Bone marrow (tissue), 2 donors: ENCODE measurements at places on chromosomes 1 and 21.

- DNase-seq: no peak
These were observed 119.6 kb downstream of the ADGRL2 start for GRCh38 chr1:81920245-81920740.

GRCh38 chr1:247322442-247322841, 9.2 kb downstream of the ZNF496 start:
- DNase-seq: no peak

DNA sequence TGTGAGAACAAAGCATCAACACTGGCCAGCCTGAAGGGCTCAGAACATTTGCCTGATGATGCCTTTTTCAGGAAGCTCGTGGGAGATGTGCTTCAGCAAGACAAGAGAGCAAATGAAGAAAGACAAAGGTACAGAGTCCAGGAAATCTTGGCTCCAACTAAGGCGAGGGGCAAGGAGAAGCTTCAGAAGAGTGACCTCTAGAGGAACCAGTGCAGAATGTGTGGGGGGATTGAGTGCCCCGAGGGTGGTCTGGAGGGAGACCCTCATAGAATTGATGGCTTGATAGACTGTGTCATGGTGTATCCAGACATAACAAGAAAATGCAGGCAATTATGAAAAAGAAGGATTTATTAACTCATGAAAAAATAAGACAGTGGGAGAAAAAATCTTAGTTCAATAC, 15.3 kb upstream of the NLRP3 start:
- DNase-seq: no peak

DNA sequence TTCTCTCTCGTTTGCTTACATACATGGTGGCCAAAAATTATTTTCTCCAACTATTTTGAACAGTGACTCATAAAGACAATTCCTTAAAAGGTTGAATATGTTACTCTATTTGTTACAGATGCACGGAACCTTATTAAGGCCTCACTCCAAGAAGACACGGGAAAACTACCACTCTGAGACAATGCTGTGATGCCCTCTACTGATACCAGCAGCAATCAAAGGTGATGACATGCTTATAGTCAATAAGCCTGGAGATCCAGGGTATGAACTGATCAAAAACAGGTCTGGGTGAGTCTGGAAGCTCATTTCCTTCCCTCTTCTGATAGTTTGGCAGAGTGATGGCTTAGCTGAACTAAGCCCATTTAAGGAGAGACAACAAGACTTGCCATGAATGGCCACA, 563.0 kb downstream of the LRRIQ3 start:
- DNase-seq: no peak

- DNase-seq: no peak
These were observed 547 bp downstream of the PDPN start for GRCh38 chr1:13583966-13584791.

GRCh38 chr21:14493731-14494130, 52.4 kb downstream of the SAMSN1 start:
- DNase-seq: no peak

DNA sequence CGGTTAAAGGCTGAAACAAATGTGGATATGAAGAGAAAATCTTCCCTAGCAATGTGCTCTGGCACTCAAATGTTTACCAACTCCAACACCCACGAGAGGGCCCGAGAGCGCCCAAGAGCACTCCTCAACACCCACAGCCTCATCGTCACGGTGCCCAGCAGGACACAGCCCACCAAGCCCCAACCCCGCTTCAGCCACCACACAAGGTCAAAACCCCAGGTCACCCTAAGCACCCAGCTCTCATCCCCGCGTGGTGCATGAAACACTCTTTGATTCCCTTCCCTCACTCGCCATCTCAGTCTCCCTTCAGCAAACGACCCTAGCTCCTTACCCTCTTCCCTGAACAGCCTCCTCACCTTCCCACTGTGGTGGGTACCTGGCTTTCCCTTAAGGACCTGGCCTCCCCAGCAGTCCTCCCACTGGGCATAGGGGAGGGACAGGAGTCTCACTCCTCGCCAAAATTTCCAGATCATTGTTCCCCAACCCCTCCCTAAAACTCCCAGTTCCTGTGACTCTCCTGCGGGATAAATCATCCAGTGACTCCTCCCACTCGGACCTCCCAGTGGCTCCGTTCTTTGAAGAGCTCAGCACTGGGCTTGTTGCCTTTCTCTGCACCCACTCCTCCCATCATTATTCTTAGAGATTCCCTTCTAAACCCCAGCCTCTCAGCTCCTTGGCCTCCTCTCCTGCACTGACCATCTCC, 170.4 kb upstream of the SYT6 start:
- DNase-seq: no peak

DNA sequence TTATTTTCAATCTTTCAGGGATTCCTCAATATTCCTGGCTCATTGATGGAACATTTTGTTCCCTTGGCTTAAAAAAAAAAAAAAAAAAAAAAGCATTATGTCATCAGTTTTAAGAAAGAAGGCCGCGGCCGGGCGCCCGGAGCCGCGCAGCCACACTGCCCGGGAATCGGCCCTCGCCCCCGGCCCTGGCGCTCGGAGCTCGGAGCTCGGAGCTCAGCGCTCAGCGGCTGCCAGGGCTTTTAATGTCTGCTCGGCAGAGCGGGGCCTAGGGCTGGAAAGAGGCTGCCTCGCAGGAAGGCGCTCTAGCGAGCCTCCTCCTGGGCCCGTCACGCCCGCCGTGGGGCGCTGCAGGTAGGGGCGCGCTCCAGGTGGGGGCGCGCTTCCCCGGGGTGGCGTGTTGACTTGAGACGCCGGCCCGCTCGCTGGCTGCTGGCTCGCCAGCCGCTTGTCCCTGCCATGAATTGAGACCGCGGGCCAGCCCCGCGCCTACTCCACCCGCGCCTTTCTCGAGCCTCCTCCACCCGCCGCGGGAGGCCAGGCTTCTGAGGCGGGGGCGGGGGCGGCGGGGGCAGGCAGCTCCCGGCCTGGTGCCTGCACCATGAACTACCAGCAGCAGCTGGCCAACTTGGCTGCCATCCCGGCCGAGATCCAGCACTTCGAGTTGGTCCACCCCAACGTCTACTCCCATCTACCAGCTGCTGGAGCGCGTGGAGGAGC, 5.4 kb upstream of the TDRD5 start:
- no peak for DNase-seq

DNA sequence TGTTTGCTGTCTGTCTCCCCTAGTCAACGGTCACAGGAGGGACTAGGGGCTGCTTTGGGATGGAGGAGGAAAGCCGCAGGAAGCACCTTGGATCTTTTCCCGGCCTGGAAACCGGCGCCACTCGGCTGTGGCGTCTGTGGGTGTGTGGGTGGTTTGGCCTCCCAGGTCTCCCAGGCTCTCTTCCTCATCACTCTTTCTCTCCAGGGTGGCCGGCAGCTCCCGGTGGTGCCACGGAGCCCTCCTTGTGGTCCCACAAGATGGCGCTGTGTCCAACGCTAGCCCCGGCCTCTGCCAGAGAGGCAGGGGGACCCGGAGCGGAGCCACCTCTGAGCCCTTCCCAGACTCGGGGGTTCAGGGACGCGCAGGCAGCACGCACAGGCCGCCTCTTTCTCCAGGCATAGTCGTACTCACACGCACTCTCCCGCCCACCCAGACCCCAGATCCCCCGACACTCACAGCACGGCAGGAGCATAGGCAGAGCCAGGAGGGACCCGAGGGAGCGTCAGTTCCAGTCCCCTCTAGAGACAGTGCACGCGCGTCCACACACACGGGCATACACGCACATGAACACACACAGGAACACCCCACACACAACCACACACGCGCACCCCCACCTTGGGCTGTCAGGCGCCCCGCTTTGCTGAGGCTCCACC, 31.2 kb downstream of the CDCP2 start:
- DNase-seq: peak; percentile 75

DNA sequence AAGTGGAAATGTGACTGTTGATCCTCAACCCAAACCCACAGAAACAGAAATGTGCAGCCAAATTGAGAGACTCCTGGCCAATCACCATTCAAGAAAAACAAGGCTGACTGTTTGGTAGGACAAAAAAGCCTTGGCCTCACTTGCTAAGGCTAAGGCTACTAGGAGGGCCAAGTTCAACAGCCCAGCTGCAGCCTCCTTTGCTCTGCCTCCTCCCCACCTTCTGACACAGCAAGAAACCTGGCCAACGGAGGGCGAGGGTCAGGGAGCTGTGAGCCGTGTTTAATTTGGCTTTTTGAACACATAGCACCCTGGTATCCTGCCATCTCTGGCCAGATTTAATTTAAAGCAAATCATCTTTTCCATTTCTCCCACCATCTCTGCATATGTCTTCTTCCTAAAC, 165.8 kb upstream of the RAB4A start:
- no peak for DNase-seq

GRCh38 chr1:245768596-245768995, 613.8 kb downstream of the KIF26B start:
- no peak for DNase-seq

DNA sequence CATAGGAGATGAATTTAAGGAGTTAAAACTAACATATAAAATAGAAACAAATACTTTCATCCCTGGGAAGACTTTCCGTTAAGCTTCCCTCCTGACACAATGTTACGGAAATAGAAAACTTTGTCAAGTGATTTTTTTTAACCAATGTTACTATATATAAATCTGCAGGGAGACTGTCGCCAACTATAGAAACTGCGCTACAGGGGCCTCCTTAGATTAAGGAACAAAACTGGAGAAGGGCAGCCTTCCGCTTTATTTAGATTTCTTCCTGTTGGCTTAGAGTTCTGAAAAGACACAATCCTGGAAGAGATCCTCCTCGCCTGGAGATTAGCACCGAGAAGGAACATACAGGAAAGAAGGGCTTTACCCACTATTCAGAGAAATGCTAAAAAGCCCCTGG, 1.5 kb downstream of the MGST3 start:
- no peak for DNase-seq

GRCh38 chr21:45253633-45254459, 33.8 kb downstream of the POFUT2 start:
- DNase-seq: no peak

GRCh38 chr1:180382326-180383115, 119.9 kb downstream of the ACBD6 start:
- no peak for DNase-seq

DNA sequence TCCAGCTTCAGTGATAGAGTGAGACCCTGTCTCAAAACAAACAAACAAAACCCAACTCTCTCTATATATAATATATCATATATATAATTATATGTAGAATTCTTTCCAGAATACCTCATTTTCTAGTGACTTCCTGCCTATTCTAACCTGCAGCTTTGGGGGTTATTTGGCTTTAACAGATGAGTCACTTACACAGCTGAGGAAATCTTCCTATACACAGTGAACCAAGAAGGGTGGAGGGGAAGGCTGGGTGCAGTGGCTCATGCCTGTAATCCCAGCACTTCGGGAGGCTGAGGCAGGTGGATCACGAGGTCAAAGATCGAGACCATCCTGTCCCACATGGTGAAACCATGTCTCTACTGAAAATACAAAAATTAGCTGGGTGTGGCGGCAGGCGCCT, 9.2 kb downstream of the RAB29 start:
- DNase-seq: no peak

DNA sequence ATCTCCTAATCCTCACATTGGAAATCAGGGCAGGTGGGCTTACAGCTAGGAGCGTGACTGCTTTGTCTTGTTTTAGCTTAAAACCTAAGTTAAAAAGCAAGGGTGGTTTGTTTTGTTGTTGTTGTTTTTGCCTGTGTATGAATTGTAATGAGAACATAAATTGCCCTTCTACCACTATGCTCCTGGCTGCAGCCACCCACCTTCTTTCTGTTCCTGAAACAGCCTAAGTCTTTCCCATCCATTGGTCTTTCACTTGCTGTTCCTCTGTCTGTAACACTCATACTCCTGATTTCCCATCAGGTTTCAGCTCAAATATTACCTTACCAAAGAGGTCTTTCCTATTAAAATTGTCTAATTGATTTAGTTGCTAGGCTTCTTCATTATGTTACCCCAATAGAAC, 604 bp upstream of the TMEM79 start:
- no peak for DNase-seq

DNA sequence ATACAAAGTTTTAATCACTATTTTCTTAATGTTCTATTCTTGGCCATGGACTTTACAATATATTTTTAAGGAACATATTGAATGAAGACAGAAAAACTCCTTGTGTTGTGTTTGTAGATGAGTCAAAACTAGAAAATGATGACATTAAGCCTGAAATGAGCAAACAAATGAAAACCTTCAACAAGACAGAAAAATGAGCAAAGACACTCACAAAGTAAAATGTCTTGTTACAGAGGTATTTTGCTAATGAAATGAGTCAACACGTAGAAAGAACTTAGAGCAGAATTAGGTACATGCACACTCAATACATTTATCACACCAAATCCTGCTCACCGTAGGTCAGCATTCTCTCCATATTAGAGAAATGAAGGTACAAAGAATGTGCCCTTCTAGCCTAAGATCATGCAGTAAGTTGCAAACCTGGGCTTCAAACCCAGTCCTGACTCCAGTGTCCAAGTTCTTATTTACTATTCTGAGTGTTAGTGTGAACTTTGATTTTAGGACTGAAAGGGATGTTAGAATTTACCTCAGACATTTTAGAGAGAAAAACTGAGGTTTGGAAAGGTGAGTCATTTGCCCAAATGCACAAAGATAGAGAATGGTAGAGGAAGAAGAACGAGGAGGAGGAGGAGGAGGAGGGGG, 133.9 kb upstream of the SGIP1 start:
- DNase-seq: no peak

DNA sequence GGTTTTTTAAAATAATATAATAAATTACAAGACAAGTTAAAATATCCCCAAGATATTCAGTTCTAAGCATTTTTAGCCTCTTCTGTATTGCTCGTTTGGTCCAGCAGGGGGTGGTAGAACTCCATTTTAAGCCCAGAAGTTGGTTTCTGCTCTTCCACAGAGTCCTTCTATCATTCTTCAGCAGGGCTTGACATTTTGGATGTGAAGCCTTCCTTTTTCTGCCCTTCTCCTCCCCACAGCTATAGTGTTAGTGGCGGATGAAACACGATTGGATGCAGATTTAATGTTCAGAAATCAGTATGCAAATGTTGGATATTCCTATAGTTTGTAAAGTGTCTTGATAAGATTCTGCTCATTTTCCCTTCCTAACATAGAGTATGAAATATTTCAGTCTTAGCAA, 1.4 kb downstream of the NCAM2 start:
- peak; percentile 41 for DNase-seq

DNA sequence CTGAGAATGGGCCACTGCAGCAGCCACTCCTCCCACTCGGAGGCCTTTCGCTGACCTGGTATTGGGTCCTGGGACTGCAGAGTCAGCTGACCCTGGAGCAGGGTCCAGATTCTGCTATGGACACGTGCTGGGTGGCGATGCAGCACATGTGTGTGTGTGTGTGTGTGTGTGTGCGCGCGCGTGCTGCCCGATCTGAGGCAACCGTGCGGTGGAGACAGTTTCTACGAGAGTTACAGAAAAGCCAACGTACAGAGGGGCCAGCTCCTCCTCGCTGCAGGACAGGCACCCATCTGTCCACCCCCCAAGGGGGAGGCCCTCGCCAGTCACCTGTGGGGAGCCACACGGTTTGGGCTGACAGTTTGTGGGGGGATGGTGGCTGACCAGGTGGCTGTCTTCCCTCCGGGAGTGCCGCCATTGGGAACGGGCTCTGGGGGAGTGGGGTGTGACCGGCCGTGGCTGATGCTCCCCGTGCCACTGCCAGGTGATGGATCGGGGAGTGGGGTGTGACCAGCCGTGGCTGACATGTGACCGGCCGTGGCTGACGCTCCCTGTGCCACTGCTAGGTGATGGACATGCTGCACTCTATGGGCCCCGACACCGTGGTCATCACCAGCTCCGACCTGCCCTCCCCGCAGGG, 24.0 kb downstream of the CSTB start:
- no peak for DNase-seq

- DNase-seq: no peak
These were observed 63.0 kb downstream of the KCNT2 start for GRCh38 chr1:196545222-196545621.

- no peak for DNase-seq
These were observed 926 bp upstream of the ATP1B1 start for GRCh38 chr1:169105434-169106094.

GRCh38 chr1:108534759-108535158, 25.1 kb upstream of the EEIG2 start:
- no peak for DNase-seq
